ENCODE measurements at places on chromosomes 5 and 9.

- no peak for DNase-seq
These were observed 282.5 kb upstream of the SMARCA2 start for GRCh38 chr9:1732670-1733069.

- no peak for DNase-seq
These were observed 209.6 kb upstream of the ST8SIA4 start for GRCh38 chr5:101112645-101113044.

GRCh38 chr5:172616730-172617129 is 24.3 kb upstream of the NEURL1B start:
- no peak for DNase-seq

DNA sequence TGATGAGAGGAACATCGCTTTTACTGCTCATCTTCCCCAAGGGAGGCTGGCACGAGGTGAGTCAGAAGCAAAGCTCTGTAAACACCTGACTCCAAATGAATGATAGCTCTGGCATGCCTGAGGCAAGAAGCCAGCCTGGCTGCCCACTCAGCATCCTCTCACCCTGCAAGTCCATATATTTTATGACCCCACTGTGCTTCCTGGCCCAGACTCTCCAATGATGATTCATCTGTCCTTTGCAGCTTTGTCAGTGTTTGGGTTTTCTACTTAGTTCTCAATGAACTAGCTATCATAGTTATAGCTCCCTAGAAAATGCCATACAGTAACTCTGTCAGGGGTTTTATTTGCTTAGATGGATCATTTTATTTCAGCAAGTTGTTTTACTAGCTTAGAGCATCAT is 52.1 kb upstream of the FSTL4 start:
- no peak for DNase-seq

DNA sequence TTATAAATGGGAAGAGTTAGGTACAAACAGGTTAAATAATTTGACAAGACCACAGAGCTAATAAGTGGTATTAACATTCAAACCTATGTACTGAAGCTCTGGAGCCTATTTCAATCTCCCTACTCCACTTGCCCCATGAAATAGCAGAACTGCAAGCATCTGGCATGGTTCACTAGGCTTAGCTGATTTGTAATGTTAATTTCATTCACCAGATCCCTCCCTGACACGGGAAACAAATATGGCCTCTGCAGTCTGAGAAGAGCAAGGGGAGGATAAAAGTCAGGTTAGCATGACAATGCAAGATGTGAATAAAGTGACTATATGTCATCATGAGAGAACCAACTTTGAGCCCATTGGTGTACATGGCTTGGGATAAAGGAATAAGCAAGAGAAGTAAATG is 428.8 kb downstream of the BRINP1 start:
- no peak for DNase-seq

DNA sequence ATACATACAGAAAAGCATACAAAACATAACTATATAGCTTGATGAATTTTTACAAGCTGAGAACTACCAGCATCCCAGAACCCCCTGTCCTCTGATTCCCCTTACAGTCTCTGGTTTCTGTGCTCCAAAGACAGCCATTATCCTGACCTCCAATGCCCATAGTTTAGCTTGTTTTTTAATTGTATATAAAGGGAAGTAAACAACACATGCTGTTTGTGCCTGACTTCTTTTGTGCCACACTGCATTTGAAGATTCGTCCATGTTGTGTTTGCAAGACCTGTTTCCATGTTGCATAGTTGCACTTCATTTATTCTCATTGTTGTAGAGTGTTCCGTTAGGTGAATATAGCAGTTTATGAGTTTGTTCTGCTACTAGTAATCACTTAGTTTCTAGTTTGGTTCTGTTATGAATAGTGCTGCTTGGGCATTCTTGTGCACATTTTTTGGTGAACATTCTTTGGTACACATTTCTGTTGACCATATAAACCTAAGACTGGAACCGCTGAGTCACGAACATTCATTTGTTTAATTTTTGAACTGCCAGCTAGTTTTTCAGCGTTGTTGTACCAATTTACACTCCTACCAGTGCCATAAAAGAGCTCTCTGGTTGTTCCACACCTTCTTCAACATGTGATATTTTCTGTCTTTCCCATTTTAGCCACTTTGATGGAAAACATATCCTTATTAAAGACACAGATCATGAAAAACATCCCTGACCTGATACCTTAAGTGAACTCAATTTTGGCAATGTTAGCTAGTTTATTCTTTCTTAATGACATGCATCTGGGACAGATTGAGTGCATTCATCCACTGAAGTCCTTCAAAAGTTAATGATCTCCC is 78.1 kb upstream of the ANXA1 start:
- DNase-seq: no peak

DNA sequence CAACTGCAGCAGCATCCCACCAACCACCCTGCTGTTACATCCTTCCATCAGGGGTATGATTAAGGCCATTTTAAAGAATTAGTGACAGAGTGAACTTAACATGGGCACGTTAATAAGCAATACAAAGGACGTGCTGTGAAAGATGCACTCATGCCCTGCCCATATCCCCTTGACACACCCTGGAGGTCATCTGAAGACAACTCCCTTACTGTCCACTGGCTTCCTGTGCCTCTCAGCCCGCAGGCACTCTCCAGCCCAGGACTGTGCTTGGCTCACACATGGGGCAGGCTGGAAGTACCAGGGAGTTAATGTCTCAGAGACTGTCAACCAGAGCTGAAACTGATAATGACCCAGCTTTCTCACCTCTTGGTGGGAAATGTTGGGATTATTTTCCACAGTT is 81.8 kb downstream of the TRIM36 start:
- no peak for DNase-seq

GRCh38 chr9:112377684-112378327 is 2.1 kb upstream of the HSDL2 start:
- no peak for DNase-seq

- DNase-seq: no peak
These were observed 25.2 kb upstream of the PITX1 start for GRCh38 chr5:135059000-135059923.

- no peak for DNase-seq
These were observed 405.3 kb upstream of the RGMB start for GRCh38 chr5:98368141-98368540.

GRCh38 chr5:107395632-107396350 is 274.9 kb downstream of the EFNA5 start:
- no peak for DNase-seq

DNA sequence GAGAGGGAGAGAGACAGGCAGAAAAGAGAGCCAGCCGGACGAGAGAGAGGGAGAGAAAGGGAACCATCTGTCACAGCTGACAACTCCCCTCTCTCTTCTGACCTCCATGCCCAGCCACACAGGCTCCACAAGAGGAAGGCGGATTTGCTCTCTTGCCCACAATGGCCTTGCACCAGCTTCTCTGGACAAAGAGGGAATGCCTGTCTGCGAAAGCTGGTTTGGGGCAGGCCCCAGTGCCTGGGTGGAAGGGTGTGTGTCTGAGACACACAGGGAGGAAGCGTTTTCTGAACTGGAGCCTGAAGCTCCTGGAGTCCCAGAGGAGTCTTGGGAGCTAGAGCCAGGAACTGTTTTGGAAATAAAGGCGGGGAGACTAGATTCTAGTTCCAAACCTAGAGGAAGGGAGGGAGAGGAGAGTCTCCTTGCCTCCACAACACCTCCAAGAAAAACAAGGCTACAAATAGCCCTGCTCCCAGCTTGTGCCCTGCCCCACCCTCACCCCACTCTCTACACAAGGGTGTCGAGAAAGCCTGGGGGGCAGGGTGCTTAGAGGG is 12.5 kb downstream of the C1QTNF2 start:
- DNase-seq: peak; percentile 21

- no peak for DNase-seq
These were observed 73.3 kb downstream of the SLCO4C1 start for GRCh38 chr5:102222772-102223171.

GRCh38 chr5:1934056-1934394 is 51.3 kb upstream of the IRX4 start:
- DNase-seq: no peak

GRCh38 chr5:139982157-139982974 is 60.7 kb downstream of the NRG2 start:
- DNase-seq: peak; percentile 49

GRCh38 chr5:44225231-44226160 is 163.7 kb downstream of the FGF10 start:
- DNase-seq: no peak

GRCh38 chr9:127974769-127975261 is 6.0 kb downstream of the EEIG1 start:
- no peak for DNase-seq

- DNase-seq: no peak
These were observed 35.7 kb upstream of the LURAP1L start for GRCh38 chr9:12739014-12739652.

DNA sequence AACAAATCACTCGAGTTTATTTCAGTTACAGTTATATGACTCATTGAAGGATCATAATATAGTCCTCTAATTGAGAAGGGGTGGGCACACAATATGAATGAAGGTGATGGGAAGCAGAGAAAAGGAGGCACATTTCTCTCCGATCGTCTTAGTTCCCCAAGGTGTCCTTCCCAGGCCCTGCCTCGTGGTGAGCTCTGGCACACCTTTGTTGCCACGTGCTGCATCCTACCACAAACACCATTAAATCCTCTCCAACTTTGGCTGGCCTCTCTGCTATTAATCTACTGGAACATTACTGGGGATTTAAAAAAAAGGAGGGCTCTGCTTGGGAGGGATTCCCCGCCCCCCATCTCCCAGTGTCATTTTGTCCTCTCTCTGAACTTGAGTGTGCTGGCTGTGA is 42.9 kb downstream of the CDH6 start:
- no peak for DNase-seq

DNA sequence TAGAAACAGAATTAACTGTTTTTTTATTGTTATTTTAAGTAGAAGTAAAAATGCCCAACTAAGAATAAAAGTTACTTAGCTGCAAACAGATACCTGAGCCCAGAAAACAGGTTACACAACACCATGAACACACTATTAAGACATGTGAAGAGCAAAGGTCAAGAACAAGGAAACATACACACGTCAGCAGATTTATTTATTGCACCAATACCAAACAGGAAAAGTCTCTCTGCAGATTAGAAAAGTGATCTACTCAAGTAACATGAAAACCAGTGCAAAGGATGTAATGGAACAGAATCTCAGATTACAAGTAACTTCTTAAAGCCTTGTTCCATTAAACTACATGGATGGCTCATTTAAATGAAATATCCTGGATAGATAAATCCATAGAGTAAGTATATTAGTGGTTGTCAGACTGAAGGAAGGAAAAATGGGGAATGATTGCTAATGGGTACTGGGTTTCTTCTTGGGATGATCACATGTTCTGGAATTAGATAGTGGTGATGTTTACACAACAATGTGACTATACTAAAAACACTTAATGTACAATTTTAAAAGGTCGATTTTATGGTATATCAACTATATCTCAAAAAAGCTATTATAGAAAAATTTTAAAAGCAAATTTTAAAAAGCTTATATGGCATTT is 6.1 kb downstream of the SAR1B start:
- no peak for DNase-seq

- no peak for DNase-seq
These were observed 70.7 kb downstream of the COX7C start for GRCh38 chr5:86688406-86688805.

DNA sequence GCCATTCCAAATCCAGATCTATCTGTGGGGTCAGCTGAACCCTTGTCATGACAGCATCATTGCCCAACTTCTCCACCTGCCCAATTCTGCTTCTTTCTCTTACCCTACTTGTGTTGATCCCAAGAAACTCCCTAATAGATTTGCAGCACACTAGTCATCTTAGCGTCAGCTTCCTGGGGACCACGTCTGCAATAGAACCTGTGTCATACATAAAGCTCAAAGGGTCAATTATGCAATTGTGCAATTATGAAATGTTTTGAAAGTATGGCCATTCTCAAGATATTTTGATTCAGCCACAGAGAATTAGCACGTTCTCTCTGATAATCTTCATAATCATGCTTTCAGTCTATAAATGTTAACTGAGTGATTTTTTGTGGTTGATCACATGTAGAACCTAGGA is 87.4 kb upstream of the PAPPA start:
- no peak for DNase-seq

GRCh38 chr5:164351245-164351834 is 845.9 kb downstream of the MAT2B start:
- no peak for DNase-seq

GRCh38 chr9:89397471-89397870 is 79.2 kb downstream of the SECISBP2 start:
- no peak for DNase-seq

DNA sequence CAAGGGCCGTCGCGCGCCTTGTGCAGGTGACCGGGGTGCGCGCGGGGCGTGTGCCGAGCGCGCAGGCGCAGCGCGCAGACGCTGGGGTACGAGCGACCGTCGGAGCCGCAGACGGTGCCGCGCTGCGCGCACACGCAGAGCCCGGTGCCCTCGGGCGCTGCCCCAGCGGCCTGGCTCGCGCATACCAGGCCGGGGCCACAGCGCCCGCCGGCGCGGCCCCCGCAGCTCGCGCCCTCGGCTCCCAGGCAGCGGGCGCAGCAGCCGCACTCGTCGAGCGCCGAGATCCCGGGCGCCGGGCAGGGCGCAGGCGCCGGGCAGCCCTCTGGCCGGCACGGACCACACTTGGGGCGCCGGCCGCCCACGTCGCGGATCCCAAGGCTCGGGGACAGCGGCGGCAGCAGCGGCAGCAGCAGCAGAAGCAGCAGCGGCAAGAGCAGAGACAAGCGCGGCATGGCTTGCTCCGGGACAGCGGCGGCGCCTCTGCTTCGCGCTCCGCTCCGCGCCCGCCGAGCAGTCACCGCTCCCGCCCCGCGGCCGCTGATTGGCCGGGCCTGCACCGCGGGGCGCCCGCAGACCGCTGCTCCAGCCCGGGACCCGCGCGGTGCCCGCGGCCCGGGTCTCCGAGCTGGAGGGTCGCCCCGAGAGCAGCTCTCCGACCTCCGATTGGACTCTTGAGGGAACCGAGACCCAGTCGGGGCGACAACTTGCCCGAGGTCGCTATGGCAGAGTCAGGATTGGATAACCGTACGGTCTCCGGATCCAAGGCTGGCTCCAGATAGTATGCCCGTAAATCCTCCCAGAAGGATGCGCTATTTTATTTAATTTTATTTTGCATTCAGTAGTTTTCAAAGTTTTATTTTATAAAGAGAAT is at the start of gene IGFBPL1:
Gene IGFBPL1 (minus strand): TSS at position 482 of the 871 bp plus-strand sequence. CDS start 30 bp downstream, at position 452.
- no peak for DNase-seq

DNA sequence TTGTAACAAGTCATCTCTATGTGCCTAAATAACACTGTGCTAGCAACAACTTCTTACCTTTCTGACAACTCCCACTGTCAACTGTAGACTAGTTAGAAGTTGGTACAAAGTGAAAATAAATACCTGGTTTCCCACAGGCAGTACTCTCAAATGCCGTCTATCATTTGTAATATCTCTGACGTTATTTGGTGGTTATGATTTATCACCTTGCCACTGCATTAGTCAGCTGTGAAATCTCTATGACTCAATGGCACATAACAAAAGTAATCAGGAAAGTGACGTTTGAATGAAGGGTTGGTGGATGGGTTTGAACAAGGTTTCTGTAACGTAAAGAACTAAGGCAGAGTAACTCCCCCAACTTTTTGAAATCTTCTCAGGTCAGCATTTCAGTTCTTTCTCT is 592.3 kb downstream of the MAT2B start:
- no peak for DNase-seq

Data from Ammon's horn (tissue), 1 donor.